ENCODE measurements at places on chromosomes 11 and 22.

- DNase-seq, result no peak
These were observed 5.3 kb downstream of the TBCEL start for GRCh38 chr11:121029153-121029552.

DNA sequence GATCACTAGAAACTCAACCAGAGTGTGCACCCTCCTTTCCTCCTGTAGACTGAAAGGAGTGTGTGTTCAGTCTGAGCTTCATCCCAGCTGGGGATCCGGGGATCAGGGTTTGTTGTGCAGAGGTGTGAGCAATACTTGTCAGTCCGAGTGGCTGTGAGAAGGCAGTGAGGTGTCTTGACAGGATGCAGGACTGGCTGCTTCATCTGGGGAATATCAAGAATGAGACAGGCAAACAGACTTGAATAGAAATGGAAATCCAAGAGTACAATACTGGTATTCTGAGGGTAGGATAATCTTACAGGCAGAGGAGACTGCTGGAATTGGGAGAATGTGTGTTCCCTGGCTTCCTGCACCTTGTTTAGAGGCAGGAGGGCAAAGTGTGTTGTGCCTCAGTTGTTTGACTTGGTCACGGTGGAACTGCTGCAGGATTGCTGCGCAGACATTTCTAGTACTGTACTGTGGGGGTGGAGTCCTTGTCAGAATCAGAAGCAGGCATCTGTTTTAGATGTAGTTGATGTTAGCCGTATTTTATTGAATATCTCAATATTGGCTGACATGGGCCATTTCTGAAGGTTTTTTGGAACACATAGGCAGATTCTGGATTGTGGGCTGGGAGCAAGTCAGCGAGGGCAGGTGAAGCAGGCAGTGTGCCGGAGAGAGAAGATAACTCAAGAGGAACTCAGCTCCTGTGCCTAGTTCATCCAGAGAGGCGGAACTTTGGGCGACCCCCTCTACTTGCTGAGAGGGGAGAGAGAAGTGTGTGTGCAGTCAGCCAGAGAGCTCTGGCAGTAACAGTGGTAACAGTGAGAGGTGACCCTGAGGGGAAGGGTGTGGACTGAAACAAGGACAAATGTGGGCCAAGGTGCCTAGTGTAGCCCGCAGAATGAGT lies 27.1 kb upstream of the GRK2 start:
- DNase-seq, result no peak

DNA sequence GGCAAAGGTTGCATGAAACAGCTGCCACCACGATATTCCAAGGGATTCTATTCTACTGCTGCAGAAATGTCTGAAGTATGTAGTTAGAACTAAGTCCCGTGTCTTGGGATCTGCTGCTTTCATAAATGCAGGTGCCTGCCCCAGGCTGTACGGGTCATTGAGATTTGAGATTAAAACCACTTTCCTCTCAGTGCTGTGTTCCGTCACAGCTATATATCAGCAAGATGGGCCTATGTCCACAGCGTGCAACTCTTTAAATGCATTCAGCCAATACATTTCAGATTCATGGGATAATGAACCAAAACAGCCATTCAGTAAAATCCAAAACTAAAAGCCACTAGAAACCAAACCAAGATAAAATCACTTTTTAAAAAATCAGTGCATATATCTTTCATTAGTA lies 107.3 kb upstream of the LUZP2 start:
- no peak for DNase-seq

DNA sequence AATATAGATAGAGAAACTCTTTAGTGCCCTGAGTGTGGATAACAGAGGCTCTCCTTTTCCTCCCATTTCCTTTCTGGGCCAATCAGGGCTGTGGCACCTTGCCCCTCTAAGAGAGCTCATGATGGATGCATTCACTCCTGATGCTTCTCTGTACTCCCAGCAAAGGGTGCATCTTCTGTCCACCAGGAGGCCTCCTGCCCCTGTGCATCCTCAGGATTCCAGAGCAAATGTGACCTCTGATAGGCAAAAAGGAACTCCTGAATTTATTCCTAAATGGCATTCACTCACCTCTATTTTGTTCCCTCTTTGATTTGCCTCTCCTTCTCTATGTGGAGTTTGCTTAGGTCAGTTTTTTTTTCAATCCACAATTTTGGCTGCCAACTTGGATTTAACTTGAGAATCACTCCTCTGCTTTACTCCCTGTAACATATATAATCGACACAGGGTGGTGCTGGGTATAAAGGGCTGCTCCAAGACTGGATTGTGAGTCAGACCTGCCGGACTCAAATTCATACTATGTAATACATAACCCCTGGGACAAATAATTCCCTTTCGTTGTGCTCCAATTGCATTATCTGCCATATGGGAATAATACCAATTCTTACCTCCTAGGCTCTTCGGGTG lies 1.1 kb upstream of the MRGPRX4 start:
- DNase-seq, result no peak

DNA sequence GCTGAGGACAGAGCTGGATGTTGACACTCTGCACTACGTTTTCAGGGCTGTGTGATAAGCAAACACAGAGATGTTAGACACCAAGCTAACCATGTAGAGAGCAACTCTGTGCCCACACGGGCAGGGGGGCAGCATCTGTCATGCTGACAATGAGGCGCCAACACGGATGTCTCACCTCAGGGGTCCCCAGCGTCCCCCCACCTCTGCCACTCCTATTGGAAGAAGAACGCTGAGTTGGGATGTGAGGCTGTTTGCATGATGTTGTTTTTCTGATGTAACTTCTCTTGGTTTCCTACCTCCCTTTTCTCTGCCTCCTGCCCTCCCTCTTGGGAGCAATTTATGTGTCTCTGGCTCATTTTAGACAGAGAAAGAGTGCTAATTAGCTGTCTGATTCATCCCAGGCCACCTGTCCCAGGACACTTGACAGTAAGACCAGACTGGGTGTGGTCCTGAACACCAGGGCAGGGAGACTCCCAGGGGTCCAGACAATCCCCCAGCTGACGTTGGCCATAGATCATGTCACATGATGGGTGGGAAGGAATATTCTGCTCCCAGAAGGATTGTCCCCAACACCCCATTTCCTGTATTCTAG lies 89.2 kb upstream of the NCAM1 start:
- DNase-seq, result no peak

DNA sequence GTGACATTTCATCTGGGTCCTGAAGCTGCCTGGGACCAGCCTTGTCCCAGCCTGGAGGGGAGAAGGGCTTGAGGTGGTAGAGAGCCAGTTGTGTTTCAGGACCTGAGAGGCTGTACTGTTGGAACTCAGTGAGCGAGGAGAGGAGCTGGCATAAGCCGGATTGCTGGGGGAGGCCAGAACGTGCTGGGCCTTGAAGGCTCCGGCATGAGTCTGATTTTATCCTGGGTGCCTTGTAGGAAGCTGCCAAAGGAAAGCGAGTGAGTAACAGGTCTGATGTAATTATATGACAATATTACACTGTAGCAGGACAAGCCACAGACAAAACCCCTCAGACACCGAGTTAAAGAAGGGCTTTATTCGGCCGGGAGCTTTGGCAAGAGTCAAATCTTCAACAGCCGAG lies 17.2 kb downstream of the AP2A2 start:
- DNase-seq, result no peak

- no peak for DNase-seq
These were observed 44.3 kb downstream of the EIF3F start for GRCh38 chr11:8031248-8032115.

GRCh38 chr11:132590986-132591385 lies 941.3 kb downstream of the OPCML start:
- DNase-seq, result no peak

GRCh38 chr22:22460635-22461034 lies 47.9 kb downstream of the ZNF280B start:
- DNase-seq, result no peak

DNA sequence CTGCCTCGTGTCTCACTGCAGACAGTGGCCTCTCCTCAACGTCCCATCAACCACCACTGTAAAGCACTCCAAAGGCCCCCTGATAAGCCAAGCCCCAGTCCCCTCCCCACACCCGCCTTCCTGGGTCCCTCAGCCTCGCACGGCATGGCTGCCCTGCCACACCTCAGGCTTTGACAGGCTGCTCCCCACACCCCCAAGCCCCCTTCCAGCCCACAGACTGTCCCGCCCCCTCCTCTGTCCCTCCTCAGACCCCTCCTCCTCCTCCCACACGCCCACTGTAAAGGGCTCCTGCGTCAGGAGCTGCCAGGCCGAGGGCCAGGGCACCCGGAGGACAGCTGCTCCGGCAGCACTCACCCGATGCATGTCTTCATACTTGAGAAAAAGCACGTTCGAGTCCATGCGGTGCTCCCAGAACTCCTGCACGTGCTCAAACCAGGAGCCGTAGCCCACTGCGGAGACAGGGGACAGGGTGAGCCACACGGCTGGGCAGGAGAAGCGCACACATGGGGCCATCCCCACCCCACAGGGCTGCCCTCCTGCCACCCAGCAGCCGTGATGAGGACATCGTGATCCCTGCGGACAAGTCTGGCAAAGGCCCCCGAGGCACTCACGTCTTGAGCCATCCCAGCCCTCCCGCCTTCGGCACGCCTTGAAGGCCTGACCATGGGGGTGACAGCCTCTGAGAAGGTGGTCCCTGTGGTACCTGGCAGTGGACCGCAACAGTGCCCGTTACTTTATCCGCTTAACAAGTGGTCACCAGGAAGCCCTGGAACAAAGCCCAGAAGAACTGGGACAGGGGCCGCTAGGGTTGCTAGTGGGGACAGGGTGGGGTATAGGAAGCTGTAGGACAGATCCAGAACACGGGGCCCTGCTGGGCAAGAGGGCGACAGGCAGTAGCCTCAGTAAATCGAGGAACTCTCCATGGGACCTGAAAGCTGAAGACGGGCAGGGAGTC lies 21.5 kb upstream of the EFCAB6 start:
- DNase-seq, result no peak

DNA sequence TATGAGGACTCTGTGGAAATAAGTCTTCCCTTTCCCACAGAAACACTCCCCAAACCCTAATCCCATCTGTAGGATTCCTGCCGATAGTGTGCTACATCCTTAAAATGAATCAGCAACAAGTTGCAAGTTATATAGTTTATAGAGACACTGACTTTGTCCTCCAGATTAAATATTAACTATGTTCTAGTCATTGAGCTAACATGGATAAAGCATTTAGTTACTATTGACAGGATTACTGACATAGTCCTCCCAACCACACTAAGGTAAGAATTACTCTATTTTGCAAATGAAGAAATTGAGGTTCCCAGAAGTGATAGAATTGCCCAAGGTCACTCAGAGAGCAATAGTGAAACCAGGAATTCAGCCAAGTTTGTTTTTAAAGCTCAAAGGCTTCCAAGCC lies 1.9 kb downstream of the OR52M1 start:
- DNase-seq, result no peak

Data from GM10248 (cell line).